ENCODE measurements at places on chromosomes 1 and 21.

DNA sequence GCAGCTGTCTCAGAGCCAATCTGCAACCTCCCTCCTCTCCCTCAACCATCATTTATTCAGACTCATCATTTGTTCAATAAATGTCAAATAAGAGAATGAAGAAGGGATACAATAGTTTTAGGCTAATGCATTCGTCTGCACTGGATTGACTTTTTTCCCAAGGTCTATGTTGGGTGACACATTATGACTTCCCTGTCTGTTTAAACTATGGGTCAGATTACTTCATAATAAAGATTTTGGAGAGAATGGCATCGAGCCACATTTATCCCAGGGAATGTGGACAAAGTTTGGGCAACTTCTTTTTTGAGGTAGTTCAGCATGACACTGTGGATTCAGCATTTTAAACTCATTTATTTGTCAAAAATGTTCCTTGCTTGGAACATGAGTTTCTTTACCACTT lies 107.4 kb upstream of the ADGRL2 start:
- DNase-seq = no peak

- no peak for DNase-seq
These were observed 43.5 kb downstream of the RPAP2 start for GRCh38 chr1:92342401-92342800.

DNA sequence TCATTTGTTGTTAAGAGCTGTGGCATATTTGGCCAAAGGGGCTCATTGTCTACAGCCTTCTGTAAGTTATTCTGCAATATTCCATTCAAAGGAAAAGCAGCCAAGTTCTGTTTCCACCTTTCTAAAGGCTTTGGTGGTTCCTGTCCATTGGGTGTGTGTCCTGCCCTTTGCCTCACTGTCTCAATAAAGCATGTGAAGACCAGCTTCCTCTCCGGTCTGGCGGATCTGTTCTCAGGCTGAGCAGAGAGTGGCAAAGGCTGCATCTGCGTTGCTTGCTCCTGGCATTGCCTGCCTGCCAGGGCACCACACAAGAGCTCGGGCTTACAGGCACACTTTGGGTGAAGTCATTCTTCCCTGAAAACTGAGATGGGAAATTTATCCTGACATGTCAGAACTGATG lies 34.9 kb downstream of the ST6GALNAC3 start:
- DNase-seq = no peak

- no peak for DNase-seq
These were observed 34.5 kb upstream of the KCNQ4 start for GRCh38 chr1:40748841-40749718.
